A549 treated with Hydrocortisone at 1 μM for 4 hours (cell line): ENCODE measurements at places on chromosomes 6 and 20. TPM values are rescaled to one million over a fixed set of nuclear protein-coding genes. Genes with fewer than 3 reads are reported as not detected.

HLA-DQA1 gene
- not detected in 5 replicates for total RNA-seq

DDX43 gene
- total RNA-seq = 0.05 TPM in 1 of 5 replicates, not detected in the others

NOTCH4 gene
- total RNA-seq = 0.57 to 0.80 TPM (median 0.75 TPM) in 5 replicates

BPIFB2 gene
- not detected in 5 replicates for total RNA-seq

BPIFB1 gene
- total RNA-seq = 0.06 to 0.17 TPM (median 0.12 TPM) in 4 of 5 replicates, not detected in the other

TBC1D7 gene
- total RNA-seq = 24.4 to 28.3 TPM (median 27.2 TPM) in 5 replicates

FRK gene
- 1.1 to 1.7 TPM (median 1.2 TPM) in 5 replicates for total RNA-seq

IFNGR1 gene
- 40.0 to 48.7 TPM (median 41.3 TPM) in 5 replicates for total RNA-seq

GPR6 gene
- not detected in 5 replicates for total RNA-seq
